ENCODE measurements at places on chromosomes 2 and 18.

GRCh38 chr2:36355151-36355889 lies at the start of gene CRIM1:
CRIM1 (plus strand) TSS chr2:36355778; CDS start chr2:36356293, 515 bp downstream.
- DNase-seq, result peak; percentile 63

DNA sequence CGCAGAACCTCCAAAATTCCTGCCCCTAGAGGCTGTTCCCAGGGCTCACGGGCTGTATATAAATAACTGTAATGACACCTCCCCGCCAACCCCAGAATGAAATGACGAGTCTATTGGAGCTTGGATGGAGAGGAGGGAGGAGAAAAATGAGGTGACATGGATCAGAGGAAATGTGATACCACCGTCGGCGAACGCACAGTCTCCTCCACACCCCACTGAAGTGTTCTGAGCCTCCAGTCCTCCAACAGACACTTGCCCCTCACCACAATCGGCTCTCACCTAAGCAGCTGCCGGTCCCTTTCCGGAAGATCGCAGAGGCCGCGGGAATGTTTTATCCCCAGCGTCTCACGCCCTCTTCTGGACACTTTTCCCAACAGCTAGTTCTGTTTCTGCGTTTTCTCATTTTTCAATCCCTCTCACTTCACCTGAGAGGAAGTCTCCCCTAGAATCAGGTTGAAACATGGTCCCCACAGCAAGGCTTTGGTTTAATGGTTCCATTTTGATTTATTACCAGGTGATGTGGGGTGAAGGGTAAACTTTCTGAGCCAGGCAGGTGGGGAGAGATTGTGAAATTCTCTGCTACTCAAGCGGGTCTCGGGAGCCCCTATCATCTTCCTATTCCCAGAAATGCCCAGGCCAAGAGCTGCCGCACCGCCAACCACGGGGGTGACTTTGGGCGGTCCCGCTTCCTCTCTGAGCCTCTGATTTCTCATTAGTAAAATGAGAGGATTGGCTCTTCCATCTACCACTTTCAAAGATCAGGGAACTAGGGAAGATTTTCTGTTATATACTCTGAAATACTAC lies 9.1 kb upstream of the MYO5B start:
- no peak for DNase-seq

DNA sequence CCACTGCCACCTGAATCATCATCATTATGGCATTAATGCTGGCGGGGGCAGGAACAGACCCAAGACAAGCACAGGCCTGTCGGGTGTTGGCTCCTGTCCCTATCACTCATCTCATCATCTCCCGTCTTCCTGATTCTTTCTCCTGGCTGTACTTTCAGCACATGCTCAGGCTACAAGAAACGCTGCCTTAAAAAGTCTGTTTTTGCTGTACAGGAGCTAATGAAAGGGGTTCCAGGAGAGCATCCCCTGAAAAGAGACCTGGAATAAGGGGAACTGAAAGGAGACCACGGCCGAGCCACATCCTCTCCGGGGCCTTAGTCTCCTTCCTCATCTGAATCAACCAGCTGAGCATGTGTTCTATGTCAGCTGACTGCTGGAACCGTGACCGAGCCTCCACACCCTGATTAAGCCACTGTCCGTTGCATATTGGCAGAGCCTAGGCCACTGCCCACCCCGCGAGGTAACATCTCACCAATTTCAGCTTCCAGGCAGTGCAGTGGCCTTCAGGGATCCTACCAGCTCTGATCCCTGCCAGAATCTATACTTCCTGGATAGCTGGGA lies 62.6 kb downstream of the DNMT3A start:
- DNase-seq, result no peak

GRCh38 chr18:46569211-46569610 lies 87.8 kb downstream of the LOXHD1 start:
- no peak for DNase-seq

GRCh38 chr2:211665299-211665698 lies 873.3 kb downstream of the ERBB4 start:
- DNase-seq, result no peak

GRCh38 chr2:64447317-64448040 lies 6.5 kb upstream of the LGALSL start:
- no peak for DNase-seq

GRCh38 chr18:76688724-76689472 lies 133.5 kb upstream of the ZNF236 start:
- no peak for DNase-seq

- DNase-seq, result no peak
Observed at GRCh38 chr2:148948868-148949267, 73.8 kb downstream of the KIF5C start.

DNA sequence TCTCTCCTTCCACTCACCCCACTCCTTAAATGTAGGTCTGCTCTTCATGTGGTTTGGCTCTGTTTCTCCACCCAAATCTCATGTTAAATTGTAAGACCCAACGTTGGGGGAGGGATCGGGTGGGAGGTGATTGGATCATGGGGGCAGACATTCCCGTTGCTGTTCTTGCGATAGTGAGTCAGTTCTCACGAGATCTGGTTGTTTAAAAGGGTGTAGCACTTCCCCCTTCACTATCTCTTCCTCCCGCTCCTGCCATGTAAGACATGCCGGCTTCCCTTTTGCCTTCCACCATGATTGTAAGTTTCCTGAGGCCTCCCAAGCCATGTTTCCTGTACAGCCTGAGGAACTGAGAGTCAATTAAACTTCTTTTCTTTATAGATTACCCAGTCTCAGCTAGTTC lies 1044.5 kb upstream of the POU3F3 start:
- no peak for DNase-seq

DNA sequence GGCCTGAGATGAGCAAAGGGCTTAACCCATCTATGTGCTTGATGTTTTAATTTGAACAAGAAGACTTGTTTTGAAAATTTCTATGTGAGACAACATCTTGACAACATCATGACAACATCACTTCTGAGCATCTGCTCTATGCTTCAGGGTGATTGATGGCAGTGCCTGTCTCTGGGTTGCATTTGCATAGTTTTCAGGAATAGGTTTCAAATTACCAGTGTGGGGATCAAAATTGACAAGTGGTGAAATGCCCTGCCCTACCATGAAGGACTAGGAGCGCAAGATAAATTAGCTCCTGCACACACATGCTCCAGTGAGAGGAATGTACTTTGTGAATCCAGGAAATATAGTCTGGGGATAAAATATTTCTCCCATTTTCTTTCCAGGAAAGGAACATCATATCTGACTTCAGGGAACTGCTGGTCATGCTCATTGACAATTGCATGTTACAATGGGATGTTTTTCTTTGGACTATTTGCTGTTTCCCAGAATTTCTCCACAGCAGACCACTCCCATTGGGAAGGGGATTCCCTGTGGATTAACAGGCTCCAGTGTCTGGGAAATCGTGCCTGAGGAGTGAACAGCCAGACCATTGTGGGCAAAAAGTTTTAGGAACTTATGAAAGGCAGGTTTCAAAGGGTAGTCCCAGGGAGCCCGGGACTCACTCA lies 45.3 kb upstream of the IL1R2 start:
- DNase-seq, result no peak

DNA sequence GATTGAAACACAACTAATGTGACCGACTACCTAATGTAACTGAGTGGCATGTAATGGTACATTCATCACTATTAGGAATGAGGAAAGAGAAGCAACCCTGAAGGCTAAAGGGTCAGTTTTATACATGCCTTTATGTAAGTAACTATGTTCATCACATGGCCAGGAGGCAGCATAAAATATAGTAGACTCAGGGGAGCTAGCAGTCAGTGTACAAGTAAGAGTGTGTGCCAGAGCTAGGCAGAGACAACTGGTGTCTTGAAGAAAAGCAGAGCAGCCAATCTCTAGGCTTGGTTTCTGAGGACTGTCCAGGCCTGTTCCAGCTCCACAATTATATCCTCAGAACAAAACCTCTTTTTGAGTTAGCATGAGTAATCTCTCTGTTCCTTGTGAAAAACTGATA lies 18.1 kb downstream of the SMAD2 start:
- no peak for DNase-seq

DNA sequence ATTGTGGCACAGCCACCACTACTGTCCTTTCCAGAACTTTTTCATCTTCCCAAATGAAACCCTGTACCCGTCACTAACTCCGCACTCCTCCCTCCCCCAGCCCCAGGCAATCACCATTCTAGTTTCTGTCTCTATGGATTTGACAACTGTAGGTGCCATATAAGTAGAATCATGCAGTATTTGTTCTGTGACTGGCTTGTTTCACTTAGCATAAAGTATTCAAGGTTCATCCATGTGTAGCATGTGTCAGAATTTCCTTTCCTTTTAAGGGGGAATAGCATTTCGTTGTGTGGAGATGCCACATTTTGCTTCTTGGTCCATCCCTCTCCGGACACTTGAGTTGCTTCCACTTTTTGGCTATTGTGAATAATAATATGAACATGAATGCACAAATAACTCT lies 842 bp upstream of the CKAP2L start:
- no peak for DNase-seq

- no peak for DNase-seq
Observed at GRCh38 chr2:72605836-72606442, 219.9 kb downstream of the EXOC6B start.

DNA sequence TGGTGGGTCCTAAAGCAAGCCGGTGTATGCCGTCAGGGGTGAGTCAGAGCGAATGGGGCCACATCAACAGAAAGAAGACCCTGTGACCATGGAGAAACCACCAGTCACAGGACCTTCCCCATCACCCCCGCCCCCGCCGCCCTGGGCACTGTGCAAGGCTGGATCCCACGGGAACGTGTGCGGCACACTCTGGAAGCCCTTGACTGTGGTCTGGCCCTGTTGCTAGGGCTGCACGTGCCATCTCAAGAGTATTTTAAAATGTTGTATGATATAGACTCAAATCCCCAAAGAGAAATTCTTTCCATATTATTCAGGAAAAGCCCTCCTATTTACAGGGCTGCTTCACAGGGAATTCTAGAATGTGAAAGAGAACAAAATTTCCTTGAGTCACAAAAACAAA lies 174.8 kb downstream of the BCL2 start:
- DNase-seq, result no peak

- DNase-seq, result peak; percentile 33
Observed at GRCh38 chr2:81266106-81266505, 961.6 kb upstream of the LRRTM1 start.
